ENCODE measurements at places on chromosomes 5 and 9. TPM values are rescaled to one million over a fixed set of nuclear protein-coding genes. Genes with fewer than 3 reads are reported as not detected.
A peak's percentile ranks its signal among the peaks of the same experiment; 100 is the strongest.

DNA sequence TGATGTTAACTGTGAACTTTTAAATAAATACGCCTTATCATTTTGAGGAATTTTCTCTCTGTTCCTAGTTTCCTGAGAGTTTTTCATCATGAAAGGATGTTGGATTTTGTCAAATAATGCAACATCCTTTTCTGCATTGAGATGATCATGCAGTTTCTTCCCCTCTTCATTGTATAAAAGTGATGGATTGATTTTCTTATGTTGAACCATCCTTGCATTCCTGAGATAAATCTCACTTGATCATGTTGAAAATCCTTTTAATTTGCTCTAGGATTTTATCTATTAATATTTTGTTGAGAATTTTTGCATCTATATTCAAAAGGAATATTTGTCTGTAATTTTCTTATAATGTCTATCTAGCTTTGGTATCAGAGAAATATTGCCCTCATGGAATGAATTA lies 13.3 kb downstream of the FOXE1 start:
- DNase-seq = no peak

GRCh38 chr5:21087766-21088165 lies 1099.8 kb upstream of the CDH18 start:
- no peak for DNase-seq

DNA sequence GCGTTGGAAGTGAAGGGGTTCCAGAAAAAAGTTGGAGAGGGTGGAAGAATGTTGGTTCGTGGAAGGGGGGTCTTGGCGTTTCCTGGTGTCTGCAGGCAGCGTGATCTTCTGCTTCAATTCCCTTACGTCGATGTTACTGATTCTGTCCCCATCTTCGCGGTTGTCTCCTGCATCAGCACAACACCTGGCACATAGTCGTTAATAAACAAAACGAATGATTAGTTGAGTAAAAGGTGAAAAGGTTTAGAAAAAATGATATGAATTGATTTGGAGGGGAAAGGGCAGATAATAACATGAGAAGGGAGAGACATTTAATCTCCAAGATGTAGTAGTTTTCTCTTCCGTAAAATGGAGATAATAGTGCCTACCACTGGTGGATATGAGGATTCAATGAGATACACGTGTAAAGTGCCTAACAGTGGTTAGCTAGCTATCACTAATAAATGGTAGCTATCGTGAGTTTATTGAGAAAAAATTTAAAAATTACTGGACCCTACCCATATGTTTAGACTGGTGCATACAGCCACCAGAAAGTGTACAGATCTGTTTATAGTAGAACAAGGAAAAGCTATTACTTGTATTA lies 556 bp downstream of the MTREX start:
- DNase-seq = no peak

DNA sequence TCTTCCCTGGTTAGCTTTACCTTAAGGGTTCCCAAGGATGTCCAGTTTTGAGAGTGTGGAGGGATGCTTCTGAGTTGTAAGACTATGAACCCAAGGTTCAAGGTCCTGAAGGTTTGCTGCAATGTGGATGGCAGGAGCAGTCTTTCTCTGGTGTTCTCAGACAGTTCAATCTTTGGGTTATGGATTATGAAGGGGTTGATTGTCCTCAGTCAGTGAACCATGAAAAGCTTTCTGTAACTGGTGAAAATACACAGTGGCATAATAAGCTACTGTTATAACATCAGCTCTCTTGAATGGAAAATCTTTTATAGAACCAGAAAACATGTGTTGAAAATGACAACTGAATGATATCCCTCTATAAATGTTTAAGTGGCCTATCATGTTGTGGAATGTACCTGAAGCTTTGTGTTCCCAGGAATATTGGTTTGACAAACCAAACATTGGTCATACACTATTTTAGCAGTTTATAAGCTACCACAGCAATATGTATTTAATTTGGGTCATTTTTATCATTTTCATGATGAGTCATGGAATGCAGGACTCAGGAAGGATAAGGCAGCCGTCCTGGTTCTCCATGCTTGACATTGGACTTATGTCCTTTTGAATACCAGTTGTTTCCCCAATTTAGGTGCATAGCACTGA lies 1041.8 kb upstream of the ARRDC3 start:
- no peak for DNase-seq

DNA sequence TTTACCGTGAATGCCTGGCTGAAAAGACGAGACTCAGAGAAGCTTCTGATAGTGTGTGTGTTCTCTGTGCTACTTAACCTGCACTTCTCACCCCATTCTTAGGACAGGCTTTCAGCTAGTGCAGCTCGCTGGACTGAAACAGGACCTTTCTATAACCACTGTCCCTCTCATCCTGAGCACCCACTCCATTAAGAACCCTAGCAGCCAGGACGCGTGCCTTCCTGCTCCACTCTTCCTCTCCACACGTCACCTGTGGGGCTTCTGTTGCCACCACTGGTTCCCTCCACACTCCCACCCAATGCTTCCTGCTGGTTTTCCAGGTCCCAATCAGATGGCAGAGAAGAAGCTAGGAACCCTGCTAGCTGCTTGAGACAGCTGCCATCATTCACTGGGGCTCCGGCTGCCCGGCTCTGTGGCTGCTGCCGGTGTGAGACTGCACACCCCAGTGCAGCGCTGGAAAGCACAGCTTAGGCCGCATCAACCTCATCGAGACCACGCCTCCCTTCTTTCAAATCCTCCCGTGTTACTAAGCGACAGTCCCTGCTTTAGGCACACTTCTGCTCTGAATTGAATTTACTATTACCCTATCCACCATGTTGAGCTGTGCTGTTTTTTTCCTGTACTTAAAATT lies 44.0 kb downstream of the RNF130 start:
- DNase-seq = no peak

DNA sequence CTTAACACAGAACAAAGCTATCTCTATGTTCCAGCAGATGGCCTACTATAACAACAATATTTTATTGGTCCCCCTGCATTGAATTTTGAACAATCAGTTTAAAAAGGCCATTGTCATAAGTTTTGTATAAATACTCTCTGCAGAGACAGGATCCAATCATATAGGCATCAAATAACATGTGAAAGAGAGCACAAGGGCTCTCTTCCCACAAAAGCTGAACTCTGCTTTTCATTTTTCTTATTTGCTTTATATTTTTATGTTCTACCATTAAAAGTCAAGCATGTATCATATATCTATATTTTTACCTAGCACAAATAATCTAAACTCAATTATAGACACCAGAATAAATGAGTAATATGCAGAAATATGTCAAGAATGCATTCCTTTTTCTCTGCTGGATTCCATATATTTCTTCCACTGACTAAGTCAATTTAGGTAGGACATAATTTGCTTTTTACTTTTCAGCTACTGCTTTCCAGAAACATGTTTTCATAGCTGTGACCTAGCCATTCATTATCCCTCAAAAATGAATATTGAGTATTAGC lies 143.6 kb downstream of the CDH9 start:
- no peak for DNase-seq

GRCh38 chr5:146069780-146070099 lies 35.6 kb downstream of the PLAC8L1 start:
- DNase-seq = no peak

GRCh38 chr9:98107926-98108325 lies 11.1 kb downstream of the TRIM14 start:
- no peak for DNase-seq

The FOXD4L3 gene
- polyA plus RNA-seq = not detected

The TMEM252 gene
- not detected for polyA plus RNA-seq

The TUT7 gene
- polyA plus RNA-seq = 10.3 TPM

DNA sequence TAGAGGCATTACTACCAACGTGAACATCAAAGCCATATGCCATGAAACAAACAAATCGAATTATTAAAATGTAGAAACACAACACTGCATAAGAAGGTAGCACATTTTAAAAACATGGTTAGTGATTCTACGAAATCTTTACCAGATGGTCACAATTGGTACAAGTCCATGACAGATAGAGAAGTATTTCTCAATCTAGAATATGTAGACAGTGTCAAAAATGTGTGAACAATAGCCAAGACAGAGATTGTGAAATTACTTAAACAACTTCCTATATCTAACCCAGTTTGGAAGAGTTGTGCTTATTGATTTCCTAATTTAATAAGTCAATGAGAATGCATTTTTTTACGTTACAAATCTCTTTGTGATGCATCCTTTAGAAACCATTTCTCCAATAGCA lies 1121.6 kb downstream of the MAT2B start:
- DNase-seq = no peak

DNA sequence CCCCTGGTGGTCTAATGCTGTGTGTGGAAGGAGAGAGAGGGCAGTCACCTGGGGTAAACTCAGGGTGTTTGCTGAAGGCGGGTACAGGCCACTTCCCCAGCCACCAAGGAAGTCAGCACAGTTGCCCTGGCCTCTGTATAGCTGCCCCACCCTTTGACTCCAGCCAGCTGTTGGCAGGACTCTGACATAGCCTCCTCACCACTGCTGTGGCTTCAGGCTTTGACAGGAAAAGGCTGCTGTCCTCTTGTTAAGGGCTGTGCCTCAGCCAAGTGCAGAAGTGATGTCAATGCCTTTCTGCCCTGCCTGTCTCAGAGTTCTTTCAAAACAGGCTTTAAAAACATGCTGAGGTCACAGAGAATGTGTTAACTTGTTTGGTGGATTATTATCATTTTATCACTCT lies 487.2 kb upstream of the KLF4 start:
- DNase-seq = peak; percentile 53

The EGR1 gene
- polyA plus RNA-seq = 24.5 TPM

- DNase-seq = no peak
Observed at GRCh38 chr9:94908583-94909249, 182.2 kb downstream of the AOPEP start.

DNA sequence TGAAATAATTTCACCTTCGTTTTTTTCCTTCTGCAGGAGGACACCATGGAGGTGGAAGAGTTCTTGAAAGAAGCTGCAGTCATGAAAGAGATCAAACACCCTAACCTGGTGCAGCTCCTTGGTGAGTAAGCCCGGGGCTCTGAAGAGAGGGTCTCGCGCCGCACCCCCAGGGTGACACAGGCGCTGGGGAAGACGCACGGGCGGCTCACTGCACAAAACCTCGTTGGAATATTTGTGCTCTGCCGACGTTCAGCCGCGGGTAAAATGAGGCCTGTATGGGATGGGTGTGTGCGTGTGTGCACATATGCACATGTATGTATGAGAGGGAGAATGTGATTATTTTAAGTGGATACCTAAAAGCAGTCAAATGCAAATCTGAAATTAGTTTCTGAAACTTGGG lies 24.5 kb downstream of the QRFP start:
- no peak for DNase-seq

GRCh38 chr5:111927191-111927590 lies 170.2 kb upstream of the NREP start:
- DNase-seq = no peak

DNA sequence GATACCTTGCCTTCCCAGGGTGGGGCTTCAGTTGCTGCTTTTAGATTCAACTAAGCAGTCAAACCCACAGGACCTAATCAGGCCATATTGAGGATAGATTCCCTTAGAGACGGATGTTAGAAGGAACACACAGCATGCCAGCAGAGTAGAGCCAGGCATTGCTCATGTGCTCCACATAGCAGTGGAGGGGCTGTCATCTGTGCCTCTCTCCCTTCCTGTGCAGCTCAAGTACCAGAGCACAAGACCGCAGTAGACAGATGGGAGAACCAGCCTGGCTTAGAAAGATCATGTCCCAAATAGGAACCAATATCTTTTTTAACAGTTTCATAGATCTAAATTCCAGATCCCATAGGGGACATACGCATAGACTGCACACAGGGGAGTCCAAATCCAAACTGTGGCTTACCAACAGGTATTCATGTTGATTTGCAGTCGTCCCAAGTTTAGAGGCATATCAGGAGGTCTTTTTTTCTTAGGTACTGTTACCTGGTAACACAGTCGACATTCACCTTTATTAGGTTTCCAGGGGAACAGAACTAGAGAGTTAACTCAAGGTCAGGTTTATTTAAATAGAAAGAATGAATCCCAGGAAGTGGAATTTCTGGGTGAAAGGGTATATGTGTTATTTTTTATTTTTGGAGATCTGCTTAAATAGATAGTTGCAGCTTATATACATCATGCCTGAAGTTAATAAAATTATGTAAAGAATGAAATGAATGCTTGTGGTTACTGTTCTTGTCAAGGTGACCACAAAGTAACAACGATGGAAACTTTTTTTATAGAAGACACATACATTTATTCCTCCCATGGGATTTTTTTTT lies 43.5 kb upstream of the PCAT7 start:
- peak; percentile 22 for DNase-seq

The TCF7 gene
- 12.0 TPM for polyA plus RNA-seq

The LHX2 gene
- polyA plus RNA-seq = 2.2 TPM

The SIT1 gene
- 0.21 TPM for polyA plus RNA-seq
